ENCODE measurements at places on chromosomes 12 and 14.

GRCh38 chr14:81517798-81518398 is 15.8 kb downstream of the SEL1L start:
- DNase-seq, result no peak

DNA sequence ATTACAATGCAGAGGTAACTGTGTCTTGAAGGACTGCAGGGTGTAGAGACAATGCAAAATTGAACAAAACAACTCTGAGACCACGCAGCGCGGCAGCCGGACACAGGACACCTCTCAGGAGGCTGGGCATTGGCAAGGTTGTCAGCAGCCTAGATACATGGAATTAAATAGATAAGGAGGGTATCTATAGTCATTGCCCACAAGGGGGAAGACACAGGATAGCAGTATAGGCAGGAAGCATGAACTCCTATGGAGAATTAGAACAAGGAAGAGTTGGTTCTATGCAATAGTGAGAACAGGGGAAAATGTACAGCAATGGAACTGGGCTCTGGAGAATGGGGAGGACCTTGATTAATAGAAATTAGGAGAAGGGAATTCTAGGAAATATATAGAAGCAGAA is 164.1 kb downstream of the C12orf42 start:
- no peak for DNase-seq

- DNase-seq, result no peak
These were observed 39.8 kb downstream of the SLC24A4 start for GRCh38 chr14:92362781-92363235.

DNA sequence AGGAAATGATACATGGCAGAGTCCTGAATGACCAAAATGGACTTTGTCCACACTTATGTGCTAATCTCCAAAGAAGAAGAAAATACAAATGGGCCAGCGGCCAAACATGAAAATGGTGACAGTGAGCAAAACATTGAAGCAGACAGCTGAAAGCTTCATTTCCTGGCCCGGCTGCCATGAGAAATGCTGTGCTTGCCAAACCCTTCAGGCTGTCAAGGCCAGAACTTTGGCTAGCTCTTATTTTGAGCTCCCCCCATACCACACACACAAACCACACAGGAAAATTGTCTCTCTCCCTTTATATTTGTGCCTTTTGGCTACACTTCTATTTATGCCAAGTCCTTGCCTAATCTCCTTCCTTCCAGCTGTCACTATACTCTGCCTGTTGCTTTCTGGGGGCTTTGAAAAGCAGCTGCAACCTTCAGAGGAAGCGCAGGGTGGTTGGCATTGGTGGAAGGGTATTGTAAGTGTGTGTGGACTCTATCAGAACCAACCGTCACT is 323.8 kb downstream of the RAD51B start:
- DNase-seq, result no peak

DNA sequence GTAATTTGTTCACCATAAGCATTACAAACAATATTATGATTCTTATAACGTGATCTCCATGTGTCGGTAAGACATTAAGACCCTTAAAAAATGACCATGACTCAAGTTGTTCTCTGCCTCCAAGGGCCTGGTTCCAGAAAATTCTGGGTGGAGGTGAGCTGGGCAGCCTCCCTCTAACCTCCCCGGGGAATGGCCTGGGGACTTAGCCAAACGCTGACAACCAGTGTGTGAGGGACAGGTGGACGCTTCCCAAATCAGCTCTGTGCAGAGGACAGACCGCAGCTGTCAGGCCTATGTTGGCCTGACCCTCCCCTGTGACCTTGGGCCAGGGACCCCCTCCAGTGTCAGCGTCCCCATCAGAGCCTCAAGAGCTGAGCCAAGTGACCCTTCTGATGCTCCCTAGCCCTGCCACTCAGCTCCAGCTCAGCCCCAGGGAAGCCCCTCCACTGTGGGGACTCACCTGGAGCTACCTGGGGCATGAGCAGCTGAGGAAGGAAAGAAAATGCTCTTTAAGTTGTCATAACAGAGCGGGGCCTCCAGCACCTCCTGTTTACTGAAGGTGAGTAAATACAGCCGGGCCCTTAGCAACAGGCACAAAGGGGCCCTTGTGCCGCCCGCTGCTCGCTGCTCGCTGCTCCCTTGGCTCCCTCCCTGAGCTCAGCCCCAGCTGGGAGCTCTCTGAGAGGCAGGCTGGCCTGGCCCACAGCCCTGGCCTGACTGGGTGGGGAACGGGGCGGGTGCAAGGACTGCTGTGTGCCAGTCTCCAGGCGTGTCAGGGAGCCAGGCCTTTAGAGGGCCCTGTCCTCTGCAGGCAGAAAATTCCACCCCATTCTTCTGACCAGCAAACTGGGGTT is 116.6 kb downstream of the CALM1 start:
- DNase-seq, result no peak

- no peak for DNase-seq
These were observed 22.2 kb downstream of the TFCP2 start for GRCh38 chr12:51150777-51151176.

DNA sequence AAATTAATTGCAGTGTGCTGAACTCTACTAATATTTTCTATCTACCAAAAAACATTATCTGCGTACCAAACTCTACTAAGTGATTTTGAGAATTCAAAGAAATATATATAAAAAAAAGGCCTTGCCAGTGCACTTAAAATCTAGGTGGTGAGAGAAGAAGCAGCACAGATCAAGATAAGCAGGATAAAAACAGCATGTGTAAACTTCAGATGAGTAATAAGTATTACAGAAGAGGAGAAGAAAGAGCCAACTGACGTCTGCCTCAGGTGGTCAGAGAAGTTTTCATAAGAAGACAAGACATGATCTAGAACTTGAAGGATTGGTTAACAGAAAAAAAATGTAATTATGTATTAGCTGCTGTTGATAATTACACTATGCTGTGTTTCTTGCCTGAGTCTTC is 166.4 kb downstream of the DUSP6 start:
- no peak for DNase-seq

GRCh38 chr14:37641117-37641516 is 45.7 kb downstream of the TTC6 start:
- no peak for DNase-seq

Data from activated CD4-positive, CD25-positive, alpha-beta regulatory T cell treated with anti-CD3 and anti-CD28 coated beads, Interleukin-2, amount 50 U/mL, for 72 hours (primary cell).